Right cardiac atrium (tissue), 5 donors: ENCODE measurements at places on chromosomes 1 and 21. TPM values are rescaled to one million over a fixed set of nuclear protein-coding genes. Genes with fewer than 3 reads are reported as not detected.

ZFP69B gene
- total RNA-seq = 1.2 TPM

TP73 gene
- total RNA-seq = not detected

TSPEAR gene
- total RNA-seq = 0.29 TPM

ANKRD65 gene
- 3.6 TPM for total RNA-seq

BGLAP gene
- 0.66 TPM for total RNA-seq

LCE3D gene
- total RNA-seq = not detected
